ENCODE measurements at places on chromosomes 4 and X.

DNA sequence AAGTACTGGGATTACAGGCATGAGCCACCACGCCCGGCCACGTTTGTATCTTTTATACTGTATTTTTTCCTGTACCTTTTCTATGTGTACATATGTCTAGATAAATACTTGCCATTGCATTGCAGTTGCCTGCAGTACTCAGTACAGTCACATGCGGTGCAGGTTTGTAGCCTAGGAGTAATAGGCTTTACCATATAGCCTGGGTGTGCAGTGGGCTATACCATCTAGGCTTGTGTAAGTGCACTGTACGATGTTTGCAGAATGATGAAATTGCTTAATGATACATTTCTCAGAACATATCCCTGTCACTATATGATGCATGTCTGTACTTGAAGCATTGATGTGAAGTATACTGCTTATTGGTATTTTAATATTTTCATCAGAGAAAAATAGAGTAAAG is 115.4 kb upstream of the PUDP start:
- no peak for DNase-seq

GRCh38 chr4:184313702-184314659 is 96.3 kb upstream of the ENPP6 start:
- peak; percentile 87 for DNase-seq

GRCh38 chr4:99091216-99091575 is 2.6 kb upstream of the ADH5 start:
- no peak for DNase-seq

DNA sequence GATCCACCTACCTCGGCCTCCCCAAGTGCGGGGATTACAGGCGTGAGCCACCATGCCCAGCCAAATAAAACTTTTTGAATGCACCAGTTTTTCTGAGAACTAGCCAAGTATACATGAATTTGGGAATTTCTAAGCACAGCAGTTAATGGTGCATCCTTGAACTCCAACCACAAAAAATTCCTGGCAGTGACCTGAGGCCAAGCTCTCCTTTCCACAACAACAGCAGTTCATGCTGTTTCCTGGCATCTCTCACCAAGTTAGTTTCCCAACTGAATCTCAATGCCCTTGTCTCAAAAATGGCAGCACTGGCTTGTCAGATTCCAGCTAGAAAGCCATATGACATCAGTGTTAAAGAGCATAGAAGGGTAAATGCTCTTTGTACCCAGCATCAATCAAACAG is 15.9 kb upstream of the XKRX start:
- DNase-seq = no peak

DNA sequence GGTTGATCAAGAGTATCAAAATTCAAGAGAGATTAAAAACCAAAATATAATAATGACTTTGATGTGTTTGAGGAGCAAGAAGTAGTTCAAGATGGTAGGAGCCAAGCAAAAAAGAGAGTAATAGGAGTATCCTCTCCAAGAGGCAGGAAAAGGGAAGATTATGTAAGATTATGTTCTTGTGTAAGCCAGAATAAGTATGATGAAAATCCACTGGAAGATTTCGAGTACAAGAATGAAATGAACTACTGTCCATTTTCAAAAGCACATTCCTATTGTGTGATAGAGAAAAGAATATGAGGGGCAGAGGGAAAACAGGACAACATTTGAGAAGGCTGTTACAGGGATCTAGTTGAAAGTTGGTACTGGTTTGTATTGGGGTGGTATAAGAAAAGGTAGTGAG is 659.6 kb upstream of the INTU start:
- DNase-seq = no peak

DNA sequence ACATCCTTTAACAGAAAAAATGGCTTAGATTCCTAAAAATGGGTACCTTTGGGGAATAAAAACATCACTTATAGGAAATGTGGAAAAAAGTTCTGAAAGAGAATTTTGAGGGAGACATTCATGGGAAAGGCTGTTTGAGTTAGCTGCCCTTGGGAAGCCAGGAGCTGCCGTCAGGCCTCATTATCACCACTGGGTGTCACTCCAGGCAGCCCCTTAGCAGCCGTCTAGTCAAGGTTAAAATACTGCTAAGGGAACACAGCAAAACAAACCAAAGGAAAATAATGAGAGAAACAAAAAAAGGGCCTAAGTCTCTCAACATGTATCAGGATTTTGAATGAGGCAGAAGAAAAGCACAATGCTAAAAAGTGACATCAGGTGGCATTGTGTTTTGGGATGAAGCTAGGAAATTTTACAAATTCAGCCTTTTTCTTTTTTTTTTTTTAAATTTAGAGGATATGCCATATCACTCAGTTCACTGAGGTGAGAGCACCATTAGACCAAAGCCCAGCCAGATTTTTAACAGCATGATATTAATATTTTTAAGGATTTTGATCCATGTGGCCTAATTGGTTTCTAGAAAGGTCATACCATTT is 235.3 kb downstream of the GPAT3 start:
- DNase-seq = peak; percentile 20

DNA sequence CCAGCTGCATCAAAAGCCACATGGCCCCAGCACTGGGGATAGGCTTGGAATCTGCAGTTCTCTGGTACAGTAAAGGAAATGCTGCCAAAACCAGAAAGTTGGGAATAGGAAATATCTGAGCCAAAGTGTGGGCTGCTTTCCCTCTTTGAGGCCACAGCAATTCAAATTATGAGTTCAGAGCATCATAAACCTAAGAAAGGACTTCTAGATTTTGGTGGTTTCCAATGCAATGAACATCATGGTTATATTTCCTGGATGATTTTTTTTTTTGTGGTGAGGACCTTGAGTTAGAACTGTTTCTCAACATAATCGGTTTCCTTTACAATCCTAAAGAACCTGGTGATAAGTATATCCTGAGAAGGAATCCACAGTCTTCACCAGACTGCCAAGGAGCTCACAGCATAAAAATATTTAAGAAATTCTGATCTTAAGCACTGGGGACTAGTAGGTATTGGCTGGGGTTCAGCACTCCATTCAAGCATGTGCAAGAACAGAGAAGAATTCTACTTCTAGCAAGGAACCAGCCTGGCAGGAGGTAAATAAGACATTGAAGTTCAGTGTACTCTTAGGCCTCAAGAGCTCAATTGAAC is 29.8 kb upstream of the ARHGAP24 start:
- DNase-seq = no peak

DNA sequence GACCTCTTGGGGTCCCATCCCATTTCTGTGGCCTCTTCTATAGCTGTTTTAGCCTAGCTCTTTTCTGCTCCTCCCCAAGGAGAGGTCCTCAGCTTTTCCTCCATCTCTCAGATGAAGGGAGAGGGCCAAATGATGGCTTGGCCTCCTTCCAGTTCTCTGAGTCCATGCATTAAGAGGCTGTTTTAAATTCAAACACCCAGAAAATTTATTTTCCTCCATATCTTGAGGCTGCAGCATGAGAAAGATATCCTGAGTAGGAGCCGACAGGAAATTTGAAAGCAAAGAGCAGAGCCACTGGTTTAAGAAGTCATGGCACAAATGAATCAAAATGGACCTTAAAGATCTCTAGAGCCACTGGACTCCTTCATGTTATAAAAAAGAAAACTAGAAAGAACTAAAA is 558.8 kb downstream of the MID1IP1 start:
- no peak for DNase-seq

- no peak for DNase-seq
Observed at GRCh38 chrX:132795181-132795580, 163.2 kb downstream of the HS6ST2 start.

- DNase-seq = no peak
Observed at GRCh38 chrX:47561659-47562151, 700 bp downstream of the ARAF start.

- no peak for DNase-seq
Observed at GRCh38 chr4:21991050-21991449, 42.5 kb upstream of the KCNIP4 start.

DNA sequence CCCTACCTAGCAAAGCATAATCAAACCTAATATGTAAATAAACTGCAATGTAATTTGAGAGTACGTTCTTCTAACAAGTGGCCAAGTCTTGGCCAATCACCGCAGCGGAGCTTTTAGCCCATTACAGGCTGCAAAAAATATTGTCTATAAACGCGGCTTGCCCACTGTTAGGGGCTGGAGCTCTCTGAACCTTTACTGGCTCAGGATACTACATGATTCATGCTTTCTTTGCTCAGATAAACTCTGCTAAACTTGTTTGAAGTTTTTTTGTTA is 990 bp upstream of the HADH start:
- DNase-seq = no peak

DNA sequence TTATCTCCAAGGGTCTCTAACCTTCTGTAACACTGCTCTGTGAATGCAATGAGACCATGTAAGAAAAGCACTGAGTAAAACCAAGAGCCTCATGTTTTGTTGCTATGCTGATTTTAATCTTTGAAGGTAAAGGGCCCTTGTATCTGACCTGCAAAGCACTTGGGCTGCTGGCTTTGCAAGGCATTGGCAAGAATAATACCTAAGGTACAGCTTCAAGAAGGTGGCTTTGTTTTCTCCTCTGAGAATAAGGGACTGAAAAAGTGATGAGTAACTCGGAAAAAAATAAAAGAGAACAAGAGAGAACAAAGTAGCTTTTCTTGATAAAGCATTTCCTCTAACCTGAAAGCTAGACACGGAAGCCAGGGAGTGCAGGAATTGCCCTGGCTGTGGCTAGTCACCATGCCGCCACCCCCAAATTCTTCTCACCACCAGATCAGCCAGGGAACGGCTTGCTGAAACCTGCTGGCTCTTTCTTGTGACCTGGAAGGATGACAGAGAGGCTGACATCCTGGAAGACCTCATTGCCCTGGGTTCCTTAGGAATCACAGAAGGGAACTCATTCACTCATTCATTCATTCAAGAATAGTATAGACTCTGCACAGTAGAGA is 41.8 kb upstream of the HS3ST1 start:
- no peak for DNase-seq

DNA sequence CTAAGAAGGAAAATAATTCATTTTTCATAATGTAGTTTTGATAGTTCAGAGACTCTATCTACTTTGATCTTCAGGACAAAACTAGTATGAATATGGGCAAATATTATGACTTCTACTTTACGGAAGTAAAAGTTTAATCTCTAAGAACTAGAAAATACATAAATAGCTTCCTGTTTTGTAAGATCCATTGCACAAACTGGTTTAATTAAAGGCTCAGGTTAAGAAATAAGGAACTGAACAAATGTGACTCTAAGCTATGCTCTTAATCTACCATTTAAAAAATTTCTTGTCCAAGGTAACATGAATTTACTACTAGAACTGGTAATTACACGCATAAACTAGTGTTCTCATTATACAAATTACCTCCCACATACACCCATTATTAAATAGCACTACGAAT is 360.6 kb downstream of the INPP4B start:
- DNase-seq = no peak

DNA sequence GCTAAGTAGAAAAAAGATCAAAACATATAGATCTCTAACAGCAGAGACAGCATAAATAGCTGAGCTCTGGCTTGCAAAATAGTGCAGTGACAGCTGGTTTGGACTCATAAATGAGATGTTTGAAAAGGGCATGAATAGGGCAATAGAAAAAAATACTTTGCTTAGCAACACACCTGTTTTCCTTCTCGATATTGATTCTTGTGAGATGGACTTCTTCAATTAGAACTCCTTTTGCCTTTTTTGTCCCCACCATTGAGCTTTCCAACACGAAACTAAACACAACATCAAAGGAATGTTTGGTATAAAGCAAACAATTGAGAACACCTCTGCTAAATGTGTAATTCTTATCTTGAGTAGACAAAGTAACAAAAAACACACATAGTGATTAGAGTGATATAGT is 726.3 kb downstream of the RAPGEF2 start:
- DNase-seq = no peak

GRCh38 chrX:44935640-44936039 is 62.7 kb downstream of the KDM6A start:
- DNase-seq = no peak

- DNase-seq = no peak
Observed at GRCh38 chr4:135365065-135365464, 1163.5 kb upstream of the PABPC4L start.

GRCh38 chrX:40112996-40113395 is 15.2 kb upstream of the BCOR start:
- DNase-seq = no peak

- no peak for DNase-seq
Observed at GRCh38 chrX:69362856-69363255, 141.3 kb upstream of the NALF2 start.

DNA sequence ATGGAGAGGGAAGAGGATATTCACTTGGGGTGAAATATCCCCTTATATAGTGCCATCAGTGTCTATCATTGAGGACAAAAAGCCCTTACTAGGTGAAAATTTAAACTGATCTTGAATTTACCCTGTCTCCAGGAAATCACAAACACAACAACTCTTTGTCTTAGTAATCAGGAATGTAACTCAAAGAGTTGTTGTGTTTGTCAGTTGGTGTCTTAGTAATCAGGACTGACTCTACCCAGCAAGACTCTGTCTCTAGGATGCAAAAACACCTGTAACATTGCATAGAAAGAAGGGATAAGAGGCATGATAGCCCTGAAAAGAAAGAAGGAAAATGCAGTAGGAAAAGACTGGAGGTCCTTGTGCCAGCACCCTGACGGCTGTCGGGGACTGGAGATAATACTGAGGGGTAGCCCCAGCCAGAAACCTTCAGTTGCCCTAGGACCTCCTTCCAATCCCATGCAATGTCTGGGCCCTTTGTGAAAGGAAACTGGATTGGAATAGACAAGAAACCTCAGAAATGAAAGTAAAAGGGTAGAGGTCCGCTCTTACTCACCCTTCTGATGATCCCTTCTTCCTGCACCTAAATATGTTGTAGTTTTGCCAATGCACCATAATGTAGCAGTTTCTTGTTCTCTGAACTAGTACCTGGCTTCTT is 45.3 kb downstream of the HMGB2 start:
- DNase-seq = no peak

Data from suppressor macrophage (primary cell).